ENCODE measurements at places on chromosomes 6 and 20. TPM values are rescaled to one million over a fixed set of nuclear protein-coding genes. Genes with fewer than 3 reads are reported as not detected.
A peak's percentile ranks its signal among the peaks of the same experiment; 100 is the strongest.

The LPIN3 gene
- total RNA-seq: 24.1 TPM

The BMP6 gene
- total RNA-seq: 1.3 TPM

The PHACTR3 gene
- total RNA-seq: 26.4 TPM

The OOEP gene
- total RNA-seq: not detected

DNA sequence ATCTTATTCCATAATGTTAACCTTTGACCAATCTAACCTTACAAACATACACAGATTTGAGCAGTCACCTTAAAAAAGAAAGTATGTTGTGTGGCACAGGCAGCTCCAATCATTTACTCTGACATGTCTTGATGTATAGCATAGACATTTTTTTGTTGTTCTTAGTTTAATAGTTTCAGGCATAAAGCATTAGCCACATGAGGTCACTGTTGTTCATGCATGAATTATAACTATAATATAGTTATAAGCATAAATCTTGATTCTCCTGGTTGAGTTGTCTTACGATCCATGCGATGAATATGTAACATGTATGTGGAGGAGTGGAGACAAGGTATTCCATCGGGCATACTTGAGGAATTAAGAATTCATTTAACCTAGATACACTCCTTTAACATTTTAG lies 26.1 kb upstream of the NKAIN2 start:
- DNase-seq: peak; percentile 30

DNA sequence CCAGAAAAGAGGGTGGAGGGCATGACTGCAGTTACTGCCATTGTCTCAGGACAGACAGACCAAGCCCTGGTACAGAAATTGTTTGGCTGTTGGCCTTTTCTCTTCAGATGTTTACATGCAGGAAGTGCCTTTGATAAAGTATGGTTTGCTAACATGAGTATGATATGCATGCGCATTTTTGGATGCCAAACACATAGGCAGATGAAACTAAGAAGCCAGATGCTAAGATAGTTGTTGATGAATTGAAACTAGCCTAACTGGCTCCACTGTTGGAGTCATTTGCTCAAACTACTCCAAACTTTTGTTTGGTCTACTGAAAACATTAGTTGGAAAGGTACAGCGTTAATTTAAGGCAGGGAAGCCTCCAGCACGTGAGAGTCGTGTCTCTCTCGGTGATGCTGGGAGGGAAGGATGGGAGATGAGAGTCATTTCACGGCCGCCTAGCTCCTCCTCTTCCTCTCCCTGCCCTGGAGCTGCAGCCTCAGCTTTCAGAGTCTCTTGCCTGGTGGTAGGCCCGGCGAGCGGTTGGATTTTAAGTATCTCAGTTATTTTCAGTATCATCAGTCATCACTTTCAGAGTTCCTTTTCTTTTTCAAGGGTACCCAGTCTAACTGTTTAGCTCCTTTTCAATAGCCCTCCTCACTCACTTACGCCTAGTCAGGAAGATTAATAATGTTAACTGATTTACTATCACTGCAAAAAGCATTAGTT lies 29.7 kb downstream of the RREB1 start:
- no peak for DNase-seq

DNA sequence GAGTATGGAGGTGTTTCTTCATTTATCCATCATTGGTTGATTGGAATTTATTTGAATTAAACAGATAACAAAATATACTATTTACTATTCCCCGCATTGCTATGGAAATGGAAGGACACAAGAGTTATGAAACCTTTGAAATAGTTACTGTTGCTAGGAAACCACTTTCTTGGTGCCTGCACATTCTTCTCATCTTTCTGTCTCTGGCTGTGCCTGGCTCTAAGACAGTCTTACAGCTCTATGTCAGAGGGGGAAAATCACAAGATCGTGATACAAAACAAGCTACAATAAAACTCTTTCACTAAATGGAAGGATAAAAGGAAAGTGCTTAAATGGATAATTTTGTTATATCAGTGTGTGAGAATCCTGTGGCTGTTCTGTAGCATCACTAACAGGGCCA lies 453.0 kb downstream of the LMBRD1 start:
- no peak for DNase-seq

GRCh38 chr6:141734071-141734840 lies 398.5 kb upstream of the GJE1 start:
- no peak for DNase-seq

GRCh38 chr20:20455926-20456325 lies 88.0 kb downstream of the INSM1 start:
- DNase-seq: no peak

DNA sequence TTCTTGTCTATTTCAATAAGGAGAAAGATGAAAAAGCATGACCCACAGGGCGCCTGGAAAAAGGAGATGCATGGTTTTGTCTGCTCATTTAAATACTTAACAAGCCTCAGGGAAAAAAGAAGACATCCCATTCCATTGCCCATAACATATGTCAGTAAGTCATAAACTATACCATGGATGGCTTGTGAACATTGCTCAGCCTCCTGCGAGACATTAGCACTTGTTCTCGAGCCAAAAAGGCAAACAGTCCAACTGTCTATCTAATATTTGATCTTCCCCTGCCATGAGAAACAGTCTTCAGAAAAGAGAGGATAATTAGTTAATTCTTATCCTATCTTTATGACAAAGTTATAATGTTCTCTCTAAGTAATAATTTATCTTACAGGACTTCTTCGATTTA lies 527.4 kb downstream of the HACE1 start:
- DNase-seq: no peak

GRCh38 chr6:13384966-13385365 lies 56.6 kb upstream of the TBC1D7 start:
- DNase-seq: no peak

- no peak for DNase-seq
These were observed 221.2 kb downstream of the FNDC1 start for GRCh38 chr6:159390381-159390780.

- no peak for DNase-seq
These were observed 16.9 kb downstream of the FUT9 start for GRCh38 chr6:96032661-96033060.

- DNase-seq: no peak
These were observed at the start of gene TGM3 for GRCh38 chr20:2295886-2296515. Gene TGM3, plus strand, starts transcription at chr20:2296001. Its CDS starts 63 bp downstream, at chr20:2296064.

- no peak for DNase-seq
These were observed 48.1 kb downstream of the SRC start for GRCh38 chr20:37393863-37394542.

DNA sequence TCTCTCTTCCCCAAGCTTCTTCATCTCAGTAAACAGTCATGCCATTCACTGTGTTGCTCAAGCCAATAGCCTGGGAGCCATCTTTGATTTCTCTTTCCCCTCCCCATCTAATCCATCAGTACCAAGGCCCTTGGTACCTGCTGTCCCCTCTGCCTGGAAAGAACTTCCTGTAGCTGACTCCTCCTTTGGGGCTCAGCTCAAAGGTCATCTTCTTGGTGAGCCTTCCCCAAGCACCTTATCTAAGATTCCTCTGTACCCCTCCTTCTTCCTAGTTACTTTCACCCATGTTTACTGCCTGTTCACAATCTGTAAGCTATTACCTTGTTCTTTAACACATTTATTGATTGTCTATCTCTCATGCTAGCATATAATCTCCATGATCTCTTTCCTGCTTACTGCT lies 3.5 kb downstream of the AARS2 start:
- DNase-seq: no peak

- DNase-seq: no peak
These were observed 111.2 kb downstream of the TAF4 start for GRCh38 chr20:61954276-61955021.

DNA sequence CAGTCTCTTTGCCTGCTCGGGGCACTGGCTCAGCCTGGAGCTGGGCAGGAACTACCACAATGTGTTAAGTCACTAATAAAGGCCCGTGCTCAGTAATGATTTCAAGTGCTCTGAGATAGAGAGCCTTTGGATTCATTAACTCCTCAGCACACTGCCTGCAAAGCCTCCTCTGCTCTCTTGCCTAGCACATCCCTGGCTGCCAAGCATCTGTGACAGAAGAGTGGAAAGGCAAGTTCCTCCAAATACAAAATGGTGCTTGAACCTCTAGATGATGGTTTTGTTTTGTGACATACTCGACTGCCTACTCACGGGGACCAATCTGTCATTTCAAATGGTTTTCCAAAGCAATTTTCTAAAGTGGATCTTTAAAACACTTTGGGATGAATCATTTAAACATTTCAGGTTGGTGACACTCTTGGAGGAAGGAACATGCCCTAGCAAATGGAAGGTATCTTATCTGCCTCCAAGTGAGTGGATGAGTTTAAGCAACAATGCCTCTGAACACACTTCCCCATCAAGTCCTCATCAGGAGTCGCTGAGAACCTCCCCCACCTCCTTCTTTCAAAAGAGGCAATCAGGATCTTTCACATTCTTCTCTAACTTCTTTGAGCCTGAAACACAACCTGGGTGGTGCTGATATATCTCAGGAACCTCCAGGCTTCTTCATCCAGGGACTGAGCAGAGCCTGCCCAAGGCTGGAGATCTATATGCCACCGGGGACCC lies 35.8 kb downstream of the METTL24 start:
- DNase-seq: no peak

GRCh38 chr6:21213492-21213891 lies 380.1 kb upstream of the SOX4 start:
- DNase-seq: no peak

GRCh38 chr6:154249499-154250298 lies 106.9 kb downstream of the IPCEF1 start:
- no peak for DNase-seq

DNA sequence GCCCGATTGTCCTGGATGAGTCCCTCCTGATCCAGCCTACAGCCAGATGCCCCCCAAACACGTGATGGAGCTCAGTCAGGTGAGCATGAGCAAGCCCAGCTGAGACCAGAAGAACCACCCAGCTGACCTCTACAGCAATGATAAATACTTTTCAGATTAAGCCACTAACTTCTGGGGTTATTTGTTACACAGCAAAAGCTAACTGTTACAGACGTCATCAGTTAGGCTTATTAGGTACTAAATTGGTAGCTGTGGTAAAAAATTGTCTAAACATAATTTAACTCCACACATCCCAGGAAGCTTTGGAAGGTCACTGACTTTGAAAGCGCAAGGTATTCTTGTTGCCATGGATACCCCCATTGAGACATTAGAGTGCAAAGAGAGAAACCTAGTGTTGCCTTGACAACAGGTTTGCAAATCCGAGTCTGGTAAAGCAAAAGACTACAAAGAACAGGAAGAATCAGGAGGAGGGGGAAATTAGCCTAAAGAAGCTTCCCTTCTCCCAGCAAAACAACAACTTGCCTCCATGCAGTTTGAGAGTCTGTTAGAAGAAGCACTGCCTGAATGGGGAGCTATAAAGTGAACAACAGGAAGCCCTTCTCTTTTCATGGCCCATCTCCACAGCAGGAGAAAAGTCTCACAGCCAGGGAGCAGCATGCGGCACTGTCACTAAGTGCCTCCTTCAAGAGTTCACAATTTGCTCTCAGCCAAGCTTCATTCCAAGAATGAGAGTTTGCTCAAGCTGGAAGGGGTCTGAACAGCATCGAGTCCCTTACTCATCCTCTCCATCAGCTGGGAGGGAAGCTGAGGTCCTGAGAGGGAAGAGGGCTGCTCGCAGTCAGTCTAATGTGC lies 41.7 kb upstream of the ZNF831 start:
- DNase-seq: no peak

DNA sequence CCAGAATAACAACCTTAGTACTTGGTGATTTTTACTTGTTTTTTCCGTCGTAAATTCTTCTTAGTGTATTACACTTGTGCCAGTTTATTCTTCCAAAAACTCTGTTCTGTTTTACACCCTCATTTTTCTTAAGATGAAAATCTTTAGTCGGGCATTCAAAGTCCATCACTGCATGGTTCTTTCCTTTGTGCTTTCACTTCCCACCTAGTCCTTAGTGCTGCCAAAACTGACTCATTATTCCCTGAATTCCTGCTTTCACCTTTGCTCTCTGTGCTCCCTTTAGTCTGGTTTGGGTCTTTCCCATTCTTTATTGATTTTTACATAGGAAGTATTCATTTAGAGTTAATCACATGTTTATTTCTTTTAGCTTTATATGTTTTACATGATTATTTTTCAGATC lies 3.3 kb downstream of the TRMT11 start:
- peak; percentile 12 for DNase-seq

- DNase-seq: peak; percentile 76
These were observed 16.7 kb downstream of the HMGN4 start for GRCh38 chr6:26554697-26555504.

Data from PC-3 (cell line).